Airway epithelial cell (primary cell): ENCODE measurements at places on chromosomes 13 and 19. TPM values are rescaled to one million over a fixed set of nuclear protein-coding genes. Genes with fewer than 3 reads are reported as not detected.

CLDN10 gene
- total RNA-seq, result 0.78 and 1.7 TPM in 2 replicates

ZNF726 gene
- total RNA-seq, result 3.0 and 3.1 TPM in 2 replicates

GNG7 gene
- 0.09 and 0.14 TPM in 2 replicates for total RNA-seq

S1PR5 gene
- total RNA-seq, result 3.3 TPM in 2 replicates

POLR1G gene
- total RNA-seq, result 14.9 and 15.9 TPM in 2 replicates
